ENCODE measurements at places on chromosomes 16 and 17.
A peak's percentile ranks its signal among the peaks of the same experiment; 100 is the strongest.

GRCh38 chr16:31420037-31420436 is 8.1 kb downstream of the COX6A2 start:
- DNase-seq, result no peak

- DNase-seq, result no peak
Measured at GRCh38 chr16:78599271-78599670, 499.8 kb downstream of the WWOX start.

DNA sequence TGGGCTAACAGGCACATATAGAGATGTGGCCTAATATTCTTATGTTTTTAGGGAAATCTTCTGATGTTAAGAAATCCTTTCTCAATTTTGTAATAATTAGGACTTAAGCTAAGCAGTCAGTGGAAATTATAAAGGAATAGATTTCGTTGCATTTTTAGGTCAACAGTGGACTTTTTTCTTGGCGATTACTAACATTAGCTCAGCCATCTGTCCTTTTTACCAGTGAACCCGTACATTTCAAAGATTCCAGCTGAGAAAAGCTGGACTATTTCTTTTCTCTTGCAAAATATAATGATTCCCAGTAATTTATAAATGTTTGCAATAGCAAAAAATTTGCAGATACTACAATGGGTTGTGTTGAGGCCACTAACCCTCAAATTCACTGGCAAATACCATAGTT is 54.9 kb upstream of the CA10 start:
- DNase-seq, result no peak

DNA sequence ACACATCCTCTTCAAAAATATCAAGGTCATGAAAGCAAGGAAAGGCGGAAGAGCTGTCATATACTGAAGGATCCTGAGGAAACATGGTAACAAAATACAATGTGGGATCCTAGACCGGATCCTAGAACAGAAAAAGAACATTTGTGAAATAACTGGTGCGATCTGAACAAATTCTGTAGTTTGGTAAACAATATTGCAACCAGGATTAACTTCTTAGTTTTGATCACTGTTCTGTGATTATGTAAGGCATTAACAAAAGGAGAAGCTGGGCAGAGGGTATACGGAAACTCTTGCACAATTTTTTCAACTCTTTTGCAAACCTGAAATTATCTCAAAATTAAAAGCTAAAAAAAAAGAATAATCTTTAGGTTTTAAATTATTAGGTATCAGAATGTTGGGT is 109.7 kb downstream of the TRIM37 start:
- no peak for DNase-seq

- DNase-seq, result peak; percentile 35
Measured at GRCh38 chr17:29622337-29623282, at the start of gene CORO6. Gene CORO6 (minus strand): TSS chr17:29622912. CDS start chr17:29621421, 1,491 bp downstream.

- DNase-seq, result no peak
Measured at GRCh38 chr17:81402981-81403467, 7.8 kb downstream of the BAHCC1 start.

DNA sequence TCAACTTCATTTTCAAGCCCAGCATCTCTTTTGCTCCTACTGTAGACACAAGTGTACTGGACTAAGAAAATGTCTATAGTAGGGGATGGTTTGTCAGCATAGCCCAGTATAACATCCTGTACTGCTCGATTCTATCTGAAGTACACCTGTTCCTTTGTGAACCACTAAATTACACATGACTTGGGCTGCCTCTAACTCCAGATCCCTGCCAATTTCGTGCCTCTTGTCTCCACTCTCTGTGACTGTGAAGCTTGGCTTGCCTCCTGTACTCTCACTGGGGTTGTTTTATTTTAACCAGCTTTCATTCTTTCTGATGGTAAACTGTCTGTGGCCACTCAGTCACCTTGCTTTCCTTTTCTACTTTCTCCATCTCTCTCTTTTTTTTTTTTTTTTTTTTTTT is 24.5 kb downstream of the GFOD2 start:
- DNase-seq, result no peak

GRCh38 chr16:86229866-86230656 is 280.3 kb upstream of the FOXF1 start:
- DNase-seq, result no peak

GRCh38 chr16:85168732-85169256 is 56.5 kb upstream of the CIBAR2 start:
- DNase-seq, result no peak

DNA sequence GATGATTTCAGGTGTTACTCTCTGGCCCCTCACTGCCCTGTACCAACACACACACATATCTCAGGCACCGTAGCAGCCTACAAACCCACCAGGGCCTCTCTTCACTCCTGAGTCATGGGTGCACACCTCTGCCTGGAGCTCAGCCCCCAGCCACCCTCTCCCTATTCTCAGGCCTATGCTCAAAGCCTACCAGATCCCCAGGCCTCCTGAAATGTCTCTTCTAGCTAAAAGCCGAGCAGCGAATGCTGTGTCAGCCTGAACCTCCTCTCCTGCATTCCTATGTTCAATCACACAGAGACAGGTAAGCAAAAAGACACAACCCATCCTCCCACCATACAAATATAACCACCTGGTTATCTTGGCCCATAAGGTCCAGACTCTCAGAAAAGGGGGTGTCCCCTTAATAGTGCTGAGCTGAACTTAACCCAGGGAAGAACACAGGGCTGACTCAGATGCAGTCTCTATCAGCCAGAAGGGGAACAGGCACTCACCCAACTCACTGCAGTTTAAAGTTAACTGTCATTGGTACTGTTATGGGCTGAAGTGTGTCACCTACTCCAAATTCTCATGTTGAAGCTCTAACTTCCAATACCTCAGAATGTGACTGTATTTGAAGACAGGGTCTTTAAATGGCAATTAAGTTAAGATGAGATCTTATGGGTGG is 62.0 kb upstream of the TEKT3 start:
- no peak for DNase-seq

- no peak for DNase-seq
Measured at GRCh38 chr16:84032458-84033178, 10.0 kb downstream of the SLC38A8 start.

DNA sequence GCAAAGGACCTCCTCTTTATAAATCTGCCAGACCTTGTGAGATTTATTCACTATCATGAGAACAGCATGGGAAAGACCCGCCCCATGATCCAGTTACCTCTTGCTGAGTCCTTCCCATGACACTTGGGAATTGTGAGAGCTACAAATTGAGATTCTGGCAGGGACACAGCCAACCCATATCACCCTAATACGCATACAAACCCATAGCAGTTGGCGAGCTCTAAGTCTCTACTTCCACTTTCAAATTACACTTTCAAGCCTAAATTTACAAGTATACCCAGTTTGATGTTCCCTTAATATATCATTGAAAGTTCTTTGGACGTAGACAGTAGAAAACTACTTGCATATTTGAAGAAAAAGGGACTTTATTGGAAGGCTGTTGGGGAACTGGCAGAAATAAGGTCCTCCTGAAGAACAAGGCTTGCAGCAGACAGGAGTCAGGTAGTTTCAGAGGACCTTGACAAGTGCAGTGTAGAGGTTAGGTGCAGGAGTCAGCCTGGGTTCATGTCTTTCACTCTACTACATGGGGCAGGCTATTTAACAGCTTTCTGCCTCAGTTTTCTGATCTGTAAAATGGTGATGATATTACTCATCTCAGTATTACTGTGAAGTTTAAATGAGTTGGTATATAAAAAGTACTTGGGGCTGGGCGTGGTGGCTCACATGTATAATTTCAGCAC is 107.9 kb upstream of the EEF2KMT start:
- no peak for DNase-seq

GRCh38 chr17:19281161-19281560 is 44.0 kb downstream of the EPN2 start:
- no peak for DNase-seq

Measured in left colon (tissue), 2 donors.